ENCODE measurements at places on chromosomes 12 and 14.

DNA sequence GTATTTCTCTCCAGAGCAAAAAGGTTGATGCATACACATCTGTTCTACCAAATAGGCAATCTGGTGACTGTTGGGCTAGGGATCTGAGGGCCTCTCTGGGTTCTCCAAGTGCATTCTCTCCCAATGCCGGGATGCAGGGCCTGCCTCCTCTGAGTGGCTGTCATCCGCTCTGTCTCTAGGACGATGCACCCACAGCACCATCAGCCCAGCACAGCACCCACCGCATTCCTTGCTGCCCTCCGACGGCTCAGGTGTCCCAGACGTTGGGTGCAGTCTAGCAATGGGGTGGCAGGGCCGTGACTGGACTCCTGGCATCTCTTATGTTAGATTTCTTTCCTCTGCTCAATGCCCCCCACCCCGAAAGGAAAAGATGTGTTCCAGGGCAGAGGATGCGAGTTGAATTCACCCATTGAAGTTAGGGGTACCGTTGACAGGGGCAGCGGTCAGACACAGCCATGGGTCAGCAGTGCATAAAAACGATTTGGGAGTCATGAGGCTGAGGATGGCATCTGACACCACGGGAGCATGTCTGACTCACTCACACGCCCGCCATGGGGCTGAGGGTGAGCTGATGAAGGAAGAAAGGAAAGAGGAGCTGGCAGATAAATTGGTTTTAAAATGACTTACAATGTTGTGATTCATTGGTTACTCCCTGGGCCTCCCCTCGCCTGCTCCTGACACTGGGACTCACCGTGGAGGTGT lies 93.2 kb upstream of the C14orf180 start:
- DNase-seq = no peak

DNA sequence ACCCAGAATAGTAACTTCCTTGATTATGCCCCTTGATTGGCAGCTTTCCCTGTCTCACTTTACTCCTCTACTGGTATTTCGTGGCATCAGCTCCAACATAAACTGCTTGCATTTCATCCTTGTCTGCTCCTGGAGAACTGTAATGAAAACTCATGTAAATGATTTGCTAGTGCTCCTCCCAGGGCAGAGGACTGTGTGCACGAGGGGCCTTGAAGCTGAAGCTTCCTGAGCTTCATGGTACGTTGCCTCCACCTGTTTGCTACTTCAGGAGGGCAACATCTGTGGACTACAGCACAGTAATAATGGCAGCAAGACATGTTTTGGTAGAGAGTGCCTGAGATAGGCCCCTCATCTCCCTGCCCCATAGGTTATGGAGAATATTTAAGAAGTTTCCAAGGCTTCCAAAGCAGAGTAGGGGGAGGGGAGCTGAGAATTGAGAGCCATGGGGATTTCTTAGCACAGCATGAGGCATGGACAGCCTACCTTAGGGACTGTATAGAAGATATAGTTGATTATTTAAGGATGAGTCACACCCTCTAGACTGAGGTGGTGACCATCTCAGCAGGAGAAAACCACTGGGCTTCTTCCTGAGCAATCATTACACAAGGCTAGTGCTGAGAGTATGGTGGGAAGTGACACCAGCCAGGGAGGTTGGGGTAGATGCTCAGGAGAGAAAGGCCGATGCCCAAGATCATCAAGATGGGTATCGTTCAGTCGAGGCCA lies 29.5 kb downstream of the CCDC198 start:
- DNase-seq = no peak

DNA sequence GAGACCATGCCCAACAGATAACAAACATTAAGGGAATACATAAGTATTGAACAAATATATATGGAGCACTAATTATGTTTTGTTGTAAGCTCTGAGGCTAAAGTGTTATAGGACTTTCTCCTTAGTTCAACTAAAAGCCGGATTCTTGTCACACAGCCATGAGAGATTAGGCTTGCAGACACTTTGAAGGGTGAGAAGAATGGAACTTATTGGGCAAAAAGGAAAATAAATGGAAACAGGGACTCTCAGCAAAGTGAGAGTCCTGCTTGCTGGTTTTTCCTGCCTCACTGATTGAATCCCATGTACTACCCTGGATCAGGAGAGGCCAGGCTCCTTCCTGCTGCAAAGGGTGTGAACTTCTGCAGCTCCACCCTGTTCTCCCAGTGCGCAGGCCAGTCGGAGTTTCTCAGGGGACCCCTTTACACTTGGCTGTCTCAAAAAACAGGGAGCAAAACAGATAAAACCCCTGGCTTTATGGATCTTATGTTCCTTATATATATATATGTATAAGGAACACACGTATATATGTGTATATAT lies 77.1 kb upstream of the FUT8 start:
- DNase-seq = no peak

DNA sequence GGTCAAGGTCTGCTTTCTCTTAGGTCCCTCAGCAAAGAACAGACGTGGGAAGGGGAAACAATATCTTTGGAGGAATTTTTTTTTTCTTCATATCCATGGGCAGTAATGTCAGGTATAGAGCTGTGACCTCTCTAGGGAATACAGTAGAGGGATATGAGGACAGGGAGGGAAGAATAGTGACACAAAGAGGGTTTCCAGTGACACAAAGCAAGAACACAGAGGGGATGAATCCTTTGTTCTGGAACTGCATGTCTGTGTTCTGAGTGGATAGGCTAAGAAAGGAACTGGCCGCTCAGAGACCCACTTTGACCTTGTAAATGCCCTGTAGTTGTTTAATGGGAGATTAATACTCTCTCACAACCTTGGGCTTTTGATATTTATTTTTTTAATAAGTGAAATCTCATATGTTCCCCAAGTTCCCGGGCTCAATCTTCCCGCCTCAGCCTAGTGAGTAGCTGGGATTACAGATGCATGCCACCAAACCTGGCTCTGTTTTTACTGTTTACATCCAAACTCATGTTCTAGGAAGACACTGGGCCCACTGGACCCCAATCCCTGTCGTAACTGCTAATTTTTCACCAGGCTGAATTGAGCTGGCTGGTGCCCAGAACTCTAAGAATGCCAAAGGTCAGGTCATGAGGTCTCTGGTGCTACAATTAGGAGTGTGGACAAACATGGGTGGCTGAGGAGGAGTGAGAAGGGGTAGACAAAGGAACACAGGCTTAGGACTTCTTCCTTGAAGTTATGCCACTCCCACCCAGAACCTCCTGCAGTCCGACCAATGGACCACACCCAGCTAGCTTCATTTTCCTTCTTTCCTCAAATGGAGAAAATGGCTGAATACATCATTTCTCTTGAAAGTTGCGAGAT lies 9.1 kb upstream of the PLEKHH1 start:
- no peak for DNase-seq

DNA sequence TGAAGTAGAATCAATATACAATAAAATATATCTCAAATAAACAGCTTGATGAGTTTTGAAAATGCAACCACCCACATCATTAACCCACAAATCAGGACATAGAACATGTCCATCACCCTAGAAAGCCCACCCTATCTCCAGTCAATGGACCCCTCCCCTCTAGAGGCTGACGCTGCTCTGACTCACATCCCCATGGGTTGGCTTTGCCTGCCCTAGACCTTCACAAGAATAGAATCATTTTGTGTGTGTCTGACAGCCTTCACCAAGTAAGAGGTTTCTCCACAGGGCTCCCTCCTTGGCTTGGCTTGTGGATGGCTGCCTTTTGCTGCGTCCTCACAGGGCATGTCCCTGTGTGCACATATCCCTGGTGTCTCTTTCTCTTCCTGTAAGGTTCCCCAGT lies 250.2 kb upstream of the RTL1 start:
- DNase-seq = no peak

Data from activated CD4-positive, alpha-beta T cell treated with anti-CD3 and anti-CD28 coated beads for 48 hours (primary cell).